ENCODE measurements at places on chromosomes 5 and 9.

GRCh38 chr5:125612181-125612721, 811.0 kb upstream of the GRAMD2B start:
- DNase-seq = peak; percentile 48

GRCh38 chr9:130982636-130983358, 26.2 kb upstream of the LAMC3 start:
- DNase-seq = no peak

DNA sequence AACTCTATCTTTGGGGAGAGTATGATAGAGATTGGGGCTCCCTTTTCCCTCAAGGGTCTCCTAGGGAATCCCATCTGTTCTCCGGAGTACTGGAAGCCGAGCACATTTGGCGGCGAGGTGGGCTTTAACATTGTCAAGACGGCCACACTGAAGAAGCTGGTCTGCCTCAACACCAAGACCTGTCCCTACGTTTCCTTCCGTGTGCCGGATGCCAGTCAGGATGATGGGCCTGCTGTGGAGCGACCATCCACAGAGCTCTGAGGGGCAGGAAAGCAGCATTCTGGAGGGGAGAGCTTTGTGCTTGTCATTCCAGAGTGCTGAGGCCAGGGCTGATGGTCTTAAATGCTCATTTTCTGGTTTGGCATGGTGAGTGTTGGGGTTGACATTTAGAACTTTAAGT, 21.5 kb downstream of the PTGS1 start:
- DNase-seq = no peak

- no peak for DNase-seq
Observed at GRCh38 chr9:130432796-130433167, 12.0 kb upstream of the ASS1 start.

GRCh38 chr9:102631559-102631958, 363.6 kb upstream of the CYLC2 start:
- no peak for DNase-seq

- DNase-seq = no peak
Observed at GRCh38 chr5:65172486-65173129, 309.1 kb downstream of the ADAMTS6 start.

- no peak for DNase-seq
Observed at GRCh38 chr5:154213592-154213991, 23.1 kb downstream of the GALNT10 start.

GRCh38 chr5:127666043-127666716, 17.3 kb downstream of the CTXN3 start:
- DNase-seq = no peak

DNA sequence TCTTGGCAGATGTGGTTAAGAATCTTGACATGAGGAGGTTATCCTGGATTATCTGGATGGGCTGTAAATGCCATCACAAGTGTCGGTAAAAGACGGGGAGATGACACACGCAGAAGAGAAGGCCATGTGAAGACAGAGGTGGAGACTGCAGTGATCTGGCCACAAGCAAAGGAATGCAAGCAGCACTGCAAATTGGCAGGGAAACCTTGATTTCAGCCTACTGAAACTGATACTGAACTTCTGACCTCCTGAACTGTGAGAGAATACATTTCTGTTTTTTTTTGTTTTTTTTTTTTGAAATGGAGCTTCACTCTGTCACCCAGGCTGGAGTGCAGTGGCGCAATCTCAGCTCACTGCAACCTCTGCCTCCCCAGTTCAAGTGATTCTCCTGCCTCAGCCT, 92.4 kb upstream of the NFIL3 start:
- no peak for DNase-seq

- DNase-seq = no peak
Observed at GRCh38 chr5:113087976-113088514, 111.4 kb downstream of the DCP2 start.

DNA sequence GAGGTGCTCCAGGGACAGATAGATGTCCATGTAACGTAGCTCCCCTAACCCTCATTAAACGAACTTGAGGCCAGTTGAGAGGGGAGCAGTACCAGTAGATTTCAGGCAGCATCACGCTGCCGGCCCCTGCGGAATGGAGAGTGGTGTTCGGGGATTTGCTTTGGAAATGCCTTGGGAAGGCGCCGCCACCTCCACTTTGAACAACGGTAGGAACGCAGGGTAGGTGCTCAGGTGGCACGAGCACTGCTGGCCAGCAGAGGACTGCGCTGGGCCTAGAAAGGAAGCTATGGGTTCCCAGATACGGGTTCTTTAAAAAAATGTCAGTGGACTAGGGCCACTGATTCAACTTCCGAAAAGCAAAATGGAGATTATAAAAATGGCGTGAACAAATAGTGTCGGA, 271.8 kb downstream of the FANCC start:
- DNase-seq = no peak

DNA sequence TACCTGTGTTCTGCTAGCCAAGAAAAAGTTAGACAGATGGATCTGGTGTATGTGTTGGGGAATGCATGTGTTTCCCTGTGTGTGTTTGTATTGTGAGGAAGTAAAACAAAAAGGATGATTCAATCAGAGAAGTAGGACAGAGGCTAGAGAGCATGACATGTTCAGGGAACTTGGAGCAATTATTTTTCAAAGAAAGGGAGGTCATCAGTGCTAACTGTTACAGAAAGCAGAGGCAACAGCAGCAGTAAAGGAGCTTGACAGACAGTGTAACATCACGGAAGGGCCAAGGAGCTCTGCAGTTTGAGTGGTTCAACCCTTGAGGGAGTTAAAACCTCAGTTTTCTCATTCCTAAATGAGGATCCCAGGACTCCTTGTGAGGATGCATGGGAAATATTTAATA, 13.2 kb downstream of the SPINK1 start:
- no peak for DNase-seq

DNA sequence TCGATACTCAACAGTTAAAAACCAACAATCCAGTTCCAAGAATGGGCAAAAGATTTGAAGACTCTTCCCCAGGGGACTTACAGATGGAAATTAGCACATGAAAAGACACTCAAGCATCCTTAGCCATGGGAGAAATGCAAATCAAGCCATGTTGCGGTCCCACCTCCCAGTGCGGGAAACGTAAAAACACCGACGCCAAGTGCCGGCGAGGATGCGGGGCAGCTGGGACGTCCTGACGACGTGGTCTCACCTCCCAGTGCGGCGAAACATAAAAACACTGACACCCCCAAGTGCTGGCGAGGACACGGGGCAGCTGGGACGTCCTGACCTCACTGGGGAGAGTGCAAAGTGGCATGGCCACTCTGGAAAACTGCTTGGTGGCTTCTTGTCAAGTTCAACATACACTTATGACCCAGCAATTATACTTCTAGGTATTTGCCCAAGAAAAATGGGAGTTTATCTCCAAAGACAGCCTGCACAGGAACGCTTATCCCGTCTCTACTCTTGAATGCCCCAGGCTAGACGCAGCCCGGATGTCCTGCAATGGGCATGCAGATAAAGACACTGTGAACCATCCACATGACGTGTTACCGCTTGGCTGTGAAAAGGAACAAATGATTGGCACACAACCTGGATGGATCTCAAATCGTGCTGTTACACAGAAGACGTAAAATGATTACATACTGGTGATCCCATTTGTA, 60.1 kb upstream of the UBAC1 start:
- DNase-seq = no peak

- no peak for DNase-seq
Observed at GRCh38 chr5:125463466-125464092, 717.1 kb upstream of the ZNF608 start.

- DNase-seq = no peak
Observed at GRCh38 chr9:5611321-5612184, 17.4 kb upstream of the RIC1 start.
